ENCODE measurements at places on chromosomes 7 and 10. TPM values are rescaled to one million over a fixed set of nuclear protein-coding genes. Genes with fewer than 3 reads are reported as not detected.
A peak's percentile ranks its signal among the peaks of the same experiment; 100 is the strongest.

DNA sequence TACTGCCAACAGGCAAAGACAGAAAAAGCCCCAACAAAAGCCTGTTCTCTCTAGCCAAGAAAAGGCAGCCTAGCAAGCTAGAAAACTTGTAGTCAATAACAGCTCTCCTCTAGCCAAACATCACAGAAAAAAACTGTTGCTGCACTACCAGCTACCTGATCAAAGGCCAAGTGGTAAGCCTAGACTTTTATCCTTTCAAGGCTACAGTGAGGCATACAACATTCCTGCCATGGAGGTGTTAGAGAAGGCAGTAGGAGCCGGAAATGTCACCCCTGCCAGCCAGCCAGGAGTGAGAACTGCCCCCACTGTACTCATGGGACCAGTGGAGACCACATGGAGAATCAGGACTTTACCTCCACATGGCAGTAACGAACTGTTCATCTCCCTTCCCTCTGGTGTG, 31.2 kb downstream of the CCDC126 start:
- H3K27ac ChIP-seq, result no peak overlapping the region
- H3K4me1 ChIP-seq, result no peaks in the 10 kb centered on the region
- H3K4me3 ChIP-seq, result no peak overlapping the region
- no peaks in the 10 kb centered on the region for H3K27me3 ChIP-seq
- H3K36me3 ChIP-seq, result peaks cover 5% of the 10 kb centered on the region

GRCh38 chr10:8380833-8381496, 326.5 kb downstream of the GATA3 start:
- no peak overlapping the region for H3K27ac ChIP-seq
- no peak overlapping the region for H3K4me3 ChIP-seq
- no peaks in the 10 kb centered on the region for H3K36me3 ChIP-seq

DNA sequence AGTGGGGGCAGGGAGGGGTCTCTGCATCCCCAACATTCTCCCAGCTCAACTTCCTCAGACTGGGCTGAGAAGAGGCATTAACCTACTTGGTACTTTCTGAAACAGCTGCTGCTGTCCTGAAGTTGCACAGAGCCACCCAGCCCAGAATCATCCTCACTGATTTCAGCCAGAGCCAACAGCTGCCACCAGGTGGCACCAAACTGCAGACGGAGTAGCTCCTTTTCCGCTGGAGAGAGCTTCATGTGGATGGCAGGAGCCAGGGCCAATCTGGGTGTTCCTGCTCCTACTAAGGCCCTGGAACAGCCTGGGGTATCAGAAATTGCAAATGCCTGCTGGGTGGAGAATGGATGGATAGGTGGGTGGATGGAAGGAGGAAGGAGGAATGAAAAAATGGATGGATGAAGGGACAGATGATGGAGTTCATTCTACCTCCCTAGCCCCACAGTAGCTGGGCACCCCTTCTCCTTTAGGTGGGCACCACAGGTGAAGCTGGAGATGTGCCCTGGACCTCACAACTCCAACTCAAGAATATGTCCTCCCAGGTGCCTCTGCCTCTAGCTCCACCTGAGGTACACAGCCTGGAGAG, 11.8 kb upstream of the DRGX start:
- H3K4me3 ChIP-seq, result no peak overlapping the region
- H3K36me3 ChIP-seq, result no peaks in the 10 kb centered on the region
- H3K27me3 ChIP-seq, result no peaks in the 10 kb centered on the region
- peak; percentile 68 for DNase-seq
- no peaks in the 10 kb centered on the region for H3K4me1 ChIP-seq

DNA sequence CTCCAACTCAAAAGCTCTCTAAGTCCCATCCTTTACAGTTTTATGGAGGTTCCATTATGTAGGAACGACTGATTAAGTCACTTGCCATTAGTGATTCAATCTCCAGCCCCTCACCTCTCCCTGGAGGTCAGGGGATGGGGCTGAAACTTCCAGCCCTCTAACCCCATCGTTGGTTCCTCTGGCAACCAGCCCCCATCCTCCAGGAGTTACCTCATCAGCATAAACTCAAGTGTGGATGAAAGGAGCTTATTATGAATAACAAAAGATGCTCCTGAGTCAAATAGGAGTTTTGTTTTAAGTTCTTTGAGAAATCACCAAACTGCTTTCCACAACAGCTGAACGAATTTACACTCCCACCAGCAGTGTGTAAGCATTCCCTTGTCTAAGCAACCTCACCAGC, 494.3 kb upstream of the AUTS2 start:
- H3K4me3 ChIP-seq, result no peak overlapping the region
- no peaks in the 10 kb centered on the region for H3K4me1 ChIP-seq
- DNase-seq, result no peak
- H3K27me3 ChIP-seq, result peaks cover 9% of the 10 kb centered on the region
- H3K27ac ChIP-seq, result no peak overlapping the region

- H3K27me3 ChIP-seq, result no peaks in the 10 kb centered on the region
- H3K27ac ChIP-seq, result no peak overlapping the region
- no peaks in the 10 kb centered on the region for H3K4me1 ChIP-seq
- H3K36me3 ChIP-seq, result no peaks in the 10 kb centered on the region
These were observed 284.4 kb upstream of the IGFBP3 start for GRCh38 chr7:46205478-46205877.

DNA sequence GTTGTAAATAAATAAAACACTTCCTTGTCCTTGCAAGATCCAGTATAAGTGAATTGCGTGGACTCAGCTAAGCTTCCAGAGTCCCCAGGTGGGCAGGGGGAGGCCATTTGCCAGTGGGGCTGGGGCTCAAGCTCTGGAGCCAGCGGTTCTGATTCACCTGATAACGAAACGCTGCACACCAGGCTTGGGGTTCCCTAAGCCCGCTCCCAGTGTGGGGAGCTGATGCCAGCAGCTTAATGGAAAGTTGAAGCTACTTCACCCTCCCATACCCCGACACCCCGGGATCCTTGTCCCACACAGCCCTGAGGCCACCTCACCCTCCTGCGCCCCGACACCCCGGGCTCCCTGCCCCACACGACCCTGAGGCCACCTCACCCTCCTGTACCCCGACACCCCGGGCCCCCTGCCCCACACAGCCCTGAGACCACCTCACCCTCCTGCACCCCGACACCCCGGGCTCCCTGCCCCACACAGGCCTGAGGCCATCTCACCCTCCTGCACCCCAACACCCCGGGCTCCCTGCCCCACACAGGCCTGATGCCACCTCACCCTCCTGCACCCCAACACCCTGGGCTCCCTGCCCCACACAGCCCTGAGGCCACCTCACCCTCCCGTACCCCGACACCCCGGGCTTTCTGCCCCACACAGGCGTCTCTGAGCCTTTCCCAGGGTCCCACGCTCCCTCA, 30.8 kb downstream of the FKBP6 start:
- no peak for DNase-seq
- H3K36me3 ChIP-seq, result no peaks in the 10 kb centered on the region
- H3K4me1 ChIP-seq, result peaks cover 4% of the 10 kb centered on the region
- H3K27ac ChIP-seq, result no peak overlapping the region
- H3K4me3 ChIP-seq, result no peak overlapping the region
- H3K27me3 ChIP-seq, result peaks cover 32% of the 10 kb centered on the region

SLC18A3 gene
- total RNA-seq, result not detected

DNA sequence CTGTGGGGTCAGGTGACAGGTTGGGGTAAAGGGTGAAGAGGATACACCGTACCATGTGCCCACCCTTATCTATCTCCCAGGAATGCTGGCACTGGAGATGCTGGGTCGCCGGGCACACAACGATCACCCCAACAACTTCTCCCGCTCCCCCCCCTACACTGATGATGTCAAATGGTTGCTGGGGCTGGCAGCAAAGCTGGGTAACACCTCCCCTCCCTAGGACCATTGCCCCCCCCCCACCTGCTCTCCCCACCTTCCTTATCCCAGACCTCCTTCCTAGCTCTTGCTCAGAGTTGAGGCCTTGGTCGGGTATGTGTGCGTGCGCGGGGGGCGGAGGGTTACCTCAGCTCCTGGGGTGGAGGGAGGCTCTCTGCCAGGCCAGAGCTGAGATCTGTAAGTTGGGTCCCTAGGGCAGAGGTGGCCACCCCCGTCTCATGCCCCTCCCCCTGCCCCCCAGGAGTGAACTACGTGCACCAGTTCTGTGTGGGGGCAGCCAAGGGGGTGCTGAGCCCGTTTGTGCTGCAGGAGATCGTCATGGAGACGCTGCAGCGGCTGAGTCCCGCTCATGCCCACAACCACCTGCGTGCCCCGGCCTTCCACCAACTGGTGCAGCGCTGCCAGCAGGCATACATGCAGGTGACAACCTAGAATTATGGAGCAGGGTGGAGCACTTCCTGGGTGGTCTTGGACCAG, 10.7 kb downstream of the NDST2 start:
- H3K4me3 ChIP-seq, result no peak overlapping the region
- H3K36me3 ChIP-seq, result peaks cover 87% of the 10 kb centered on the region

DNA sequence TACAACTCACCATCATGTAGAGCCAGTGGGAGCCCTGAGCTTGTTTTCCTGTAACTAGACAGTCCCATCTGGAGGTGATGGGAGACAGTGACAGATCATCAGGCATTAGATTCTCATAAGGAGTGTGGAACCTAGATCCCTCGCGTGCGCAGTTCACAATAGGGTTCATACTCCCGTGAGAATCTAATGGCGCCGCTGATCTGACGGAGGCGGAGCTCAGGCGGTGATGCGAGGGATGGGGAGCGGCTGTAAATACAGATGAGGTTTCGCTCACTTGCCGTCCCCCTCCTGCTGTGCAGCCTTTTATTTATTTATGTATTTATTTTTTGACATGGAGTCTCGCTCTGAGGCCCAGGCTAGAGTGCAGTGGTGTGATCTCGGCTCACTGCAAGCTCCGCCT, 139.3 kb downstream of the CAMK1D start:
- no peaks in the 10 kb centered on the region for H3K36me3 ChIP-seq
- no peak overlapping the region for H3K27ac ChIP-seq
- peaks cover 19% of the 10 kb centered on the region for H3K4me1 ChIP-seq
- no peak for DNase-seq
- H3K4me3 ChIP-seq, result no peak overlapping the region

NUDT13 gene
- 3.3 TPM for total RNA-seq

DNA sequence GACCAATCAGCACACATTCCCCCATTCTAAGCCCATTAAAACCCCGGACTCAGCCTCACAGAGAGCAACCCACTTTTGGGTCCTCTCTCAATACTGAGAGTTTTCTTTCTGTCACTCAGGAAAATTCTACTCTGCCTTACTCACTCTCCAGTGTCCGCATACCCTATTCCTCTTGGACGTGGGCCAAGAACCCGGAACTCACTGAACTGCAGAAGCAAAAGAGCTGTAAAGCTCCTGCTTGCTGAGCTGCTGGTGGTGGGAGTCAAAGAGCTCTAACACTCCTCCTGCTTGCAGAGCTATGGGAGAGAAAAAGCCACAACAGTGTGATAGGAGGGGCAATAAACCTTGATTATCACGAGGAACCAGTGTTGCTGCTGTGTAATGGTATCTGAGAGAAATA, 386.9 kb downstream of the POM121L12 start:
- H3K4me3 ChIP-seq, result no peak overlapping the region
- no peak overlapping the region for H3K27ac ChIP-seq
- no peak for DNase-seq
- no peaks in the 10 kb centered on the region for H3K36me3 ChIP-seq
- no peaks in the 10 kb centered on the region for H3K27me3 ChIP-seq
- no peaks in the 10 kb centered on the region for H3K4me1 ChIP-seq

DNA sequence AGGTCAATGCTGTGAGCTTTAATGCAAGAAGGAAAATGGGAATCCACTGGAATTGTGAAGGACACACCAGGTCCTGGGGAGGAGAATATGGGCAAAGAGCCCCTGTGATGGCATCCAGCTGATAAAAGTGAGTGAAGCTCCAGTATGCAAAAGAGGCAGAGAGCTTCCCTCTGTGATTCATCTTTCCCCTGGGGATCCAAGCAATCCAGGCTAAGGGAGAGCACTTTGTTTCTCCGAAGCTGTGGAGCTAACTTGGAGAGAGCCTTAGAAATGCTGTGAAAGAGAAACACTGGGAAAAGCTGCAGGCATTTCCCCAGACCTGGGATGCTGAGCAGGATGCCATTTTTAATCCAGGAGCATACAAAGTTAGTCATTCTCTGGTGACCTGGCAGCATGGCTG, 489.5 kb downstream of the SH2D4B start:
- H3K4me1 ChIP-seq, result no peaks in the 10 kb centered on the region
- H3K27me3 ChIP-seq, result no peaks in the 10 kb centered on the region
- H3K4me3 ChIP-seq, result no peak overlapping the region
- no peak overlapping the region for H3K27ac ChIP-seq

- DNase-seq, result no peak
- peaks cover 11% of the 10 kb centered on the region for H3K4me1 ChIP-seq
- peaks cover 2% of the 10 kb centered on the region for H3K27me3 ChIP-seq
- H3K4me3 ChIP-seq, result no peak overlapping the region
These were observed 68.6 kb upstream of the VIPR2 start for GRCh38 chr7:159213253-159213652.
